ENCODE measurements at places on chromosomes 7 and 10.

- DNase-seq, result no peak
Measured at GRCh38 chr10:121608469-121609190, 10.4 kb upstream of the FGFR2 start.

GRCh38 chr7:155296006-155296787 is 1.5 kb upstream of the INSIG1 start:
- no peak for DNase-seq

GRCh38 chr7:22117222-22117621 is 171.5 kb upstream of the CDCA7L start:
- no peak for DNase-seq

DNA sequence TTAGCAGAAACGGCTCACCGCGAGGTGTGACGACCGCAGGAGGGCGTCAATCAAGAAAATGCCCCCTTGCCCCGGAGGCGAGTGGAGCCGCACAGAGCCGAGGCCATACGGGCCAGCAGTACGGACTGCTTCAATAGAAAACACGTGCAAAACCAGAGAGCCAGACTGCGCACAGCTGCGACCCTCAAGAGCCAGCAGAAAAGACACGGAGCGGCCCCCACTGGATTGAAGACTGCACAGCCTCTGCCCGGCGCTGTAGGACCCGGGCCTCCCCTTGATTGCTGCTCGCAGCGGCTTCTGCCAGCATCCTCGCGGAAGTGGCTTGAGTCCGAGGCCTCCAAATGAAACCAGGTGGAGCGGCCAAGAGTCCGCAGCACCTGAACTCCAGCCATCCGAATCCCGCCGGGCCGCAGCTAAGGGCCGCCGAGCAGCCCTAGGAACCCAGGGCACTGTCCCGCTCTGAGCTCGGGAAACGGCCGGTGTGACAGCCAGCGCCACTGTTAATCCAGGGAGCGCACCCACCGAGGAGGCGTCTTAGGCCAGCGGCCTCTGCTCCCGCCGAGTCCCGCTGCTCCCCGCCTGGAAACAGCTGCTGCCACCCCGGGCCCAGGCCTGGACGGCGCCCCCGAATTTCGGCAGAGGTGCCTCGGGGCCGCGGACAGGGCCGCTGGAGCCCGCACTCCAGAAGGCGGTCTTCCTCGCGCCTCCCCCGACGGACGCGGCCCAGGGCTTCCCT is 660 bp upstream of the HHEX start:
- DNase-seq, result no peak

DNA sequence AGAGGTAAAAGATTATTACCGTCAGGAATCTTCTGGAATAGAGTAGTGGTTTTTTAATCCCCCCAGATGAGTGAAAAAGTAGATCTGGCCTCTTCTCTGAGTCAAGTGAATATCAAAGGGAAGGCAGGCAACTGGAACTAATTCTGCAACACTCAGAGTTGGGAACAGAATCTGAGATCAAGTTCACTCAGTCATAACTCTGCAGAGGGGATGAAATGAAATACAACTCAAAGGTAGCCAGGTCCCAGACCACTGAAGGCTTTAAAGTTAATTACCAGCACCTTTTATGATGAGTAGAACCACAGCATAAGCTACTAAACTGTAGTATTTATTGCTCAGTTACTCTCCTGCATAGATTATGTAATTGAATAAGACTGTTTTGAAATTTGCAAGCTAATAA is 455.6 kb upstream of the AKR1E2 start:
- no peak for DNase-seq

DNA sequence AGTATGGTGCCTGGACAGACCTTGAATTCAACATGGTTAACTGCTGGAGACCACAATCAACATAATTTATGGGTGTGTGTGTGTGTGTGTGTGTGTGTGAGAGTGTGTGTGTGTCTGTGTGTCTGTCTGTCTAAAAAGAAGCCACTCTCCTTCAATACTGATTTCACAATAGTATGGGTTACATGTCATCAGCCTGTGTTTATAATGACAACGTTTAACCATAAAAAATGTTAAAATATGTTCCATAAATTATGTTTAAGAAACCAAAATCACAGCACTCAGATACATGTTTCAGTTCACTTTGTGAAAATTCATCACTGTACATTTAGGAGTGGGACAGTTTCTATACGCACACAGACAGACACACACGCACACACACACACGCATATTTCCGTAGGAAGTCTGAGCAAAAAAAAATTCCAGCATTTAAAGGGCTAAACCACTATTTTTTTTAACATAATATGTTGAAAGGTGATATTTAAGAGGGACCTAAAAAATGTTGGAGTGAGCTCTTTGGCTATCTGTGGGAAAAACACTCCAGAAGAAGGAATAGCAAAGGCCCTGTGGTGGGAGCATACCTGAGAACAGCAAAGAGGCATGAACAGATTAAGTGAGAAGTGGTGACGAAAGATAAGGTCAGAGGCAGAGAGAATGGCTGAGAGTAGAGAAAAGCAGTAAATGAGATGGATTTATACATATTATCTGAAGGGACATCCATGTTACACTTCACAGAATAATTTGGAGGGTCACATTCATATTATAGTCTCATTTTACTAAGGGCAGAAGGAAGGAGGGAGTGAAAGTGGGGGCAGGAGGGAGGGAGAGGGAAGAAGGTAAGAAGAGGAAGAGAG is 10.9 kb downstream of the PDZD8 start:
- no peak for DNase-seq

DNA sequence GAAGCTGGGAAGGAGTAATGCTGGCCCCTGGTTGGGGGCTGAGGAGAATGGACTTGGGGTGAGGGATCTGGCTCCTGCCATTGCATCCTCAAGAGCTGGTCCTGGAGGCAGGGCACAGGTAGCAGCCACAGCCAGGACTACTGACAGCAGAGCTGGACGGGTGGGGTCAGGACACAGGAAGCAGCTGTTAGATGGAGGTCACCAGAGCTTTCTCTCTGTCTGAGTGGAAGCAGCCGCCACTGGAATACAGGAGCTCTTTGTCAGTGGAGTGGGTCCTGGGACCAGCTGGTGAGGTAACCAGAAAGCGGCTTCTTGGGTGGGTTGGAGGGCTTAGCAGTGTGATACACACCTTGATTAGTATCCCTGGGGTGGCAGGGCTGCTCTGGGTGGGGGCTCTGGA is 58.1 kb upstream of the AQP1 start:
- no peak for DNase-seq

DNA sequence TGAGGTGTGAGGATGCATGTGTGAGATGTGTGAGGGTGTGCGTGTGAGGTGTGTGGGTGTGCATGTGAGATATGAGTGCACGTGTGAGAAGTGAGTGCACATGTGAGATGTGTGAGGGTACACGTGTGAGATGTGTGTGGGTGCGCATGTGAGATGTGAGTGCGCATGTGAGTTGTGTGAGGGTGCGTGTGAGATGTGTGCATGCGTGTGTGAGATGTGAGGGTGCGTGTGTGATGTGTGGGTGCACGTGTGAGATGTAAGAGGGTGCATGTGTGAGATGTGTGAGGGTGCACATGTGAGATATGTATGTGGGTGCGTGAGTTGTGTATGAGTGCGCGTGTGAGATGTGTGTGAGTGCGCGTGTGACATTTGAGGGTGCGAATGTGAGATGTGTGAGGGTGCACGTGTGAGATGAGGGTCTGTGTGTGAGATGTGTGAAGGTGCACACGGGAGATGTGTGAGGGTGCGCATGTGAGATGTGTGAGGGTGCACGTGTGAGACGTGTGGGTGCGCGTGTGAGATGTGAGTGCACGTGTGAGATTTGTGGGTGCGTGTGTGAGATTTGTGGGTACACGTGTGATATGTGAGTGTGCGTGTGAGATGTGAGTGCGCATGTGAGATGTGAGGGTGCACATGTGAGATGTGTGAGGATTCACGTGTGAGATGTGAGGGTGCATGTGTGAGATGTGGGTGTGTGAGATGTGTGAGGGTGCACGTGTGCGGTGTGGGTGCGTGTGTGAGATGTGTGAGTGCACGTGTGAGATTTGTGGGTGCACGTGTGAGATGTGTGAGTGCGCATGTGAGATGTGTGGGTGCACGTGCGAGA is 30.5 kb downstream of the PPIF start:
- no peak for DNase-seq

DNA sequence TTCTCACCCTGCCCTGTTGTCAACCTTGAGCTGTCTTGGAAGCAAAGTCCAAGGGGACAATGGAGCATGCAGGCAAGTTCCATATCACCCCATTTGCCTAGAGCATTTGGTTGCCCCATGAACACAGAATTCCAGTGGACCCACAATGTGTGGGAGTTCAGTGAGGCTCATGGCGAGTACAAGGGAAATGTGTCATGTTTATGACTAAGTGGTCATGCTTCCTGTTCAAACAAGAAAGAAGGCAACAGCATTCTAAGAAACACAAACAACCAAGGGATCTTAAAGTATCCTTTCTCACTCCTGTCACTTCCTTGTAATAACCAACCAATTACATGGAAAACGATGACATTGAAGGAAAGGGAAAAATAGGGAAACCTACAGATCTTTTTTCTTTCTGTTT is 513.0 kb downstream of the INHBA start:
- no peak for DNase-seq

GRCh38 chr7:132773527-132773956 is 197.3 kb upstream of the PLXNA4 start:
- no peak for DNase-seq

DNA sequence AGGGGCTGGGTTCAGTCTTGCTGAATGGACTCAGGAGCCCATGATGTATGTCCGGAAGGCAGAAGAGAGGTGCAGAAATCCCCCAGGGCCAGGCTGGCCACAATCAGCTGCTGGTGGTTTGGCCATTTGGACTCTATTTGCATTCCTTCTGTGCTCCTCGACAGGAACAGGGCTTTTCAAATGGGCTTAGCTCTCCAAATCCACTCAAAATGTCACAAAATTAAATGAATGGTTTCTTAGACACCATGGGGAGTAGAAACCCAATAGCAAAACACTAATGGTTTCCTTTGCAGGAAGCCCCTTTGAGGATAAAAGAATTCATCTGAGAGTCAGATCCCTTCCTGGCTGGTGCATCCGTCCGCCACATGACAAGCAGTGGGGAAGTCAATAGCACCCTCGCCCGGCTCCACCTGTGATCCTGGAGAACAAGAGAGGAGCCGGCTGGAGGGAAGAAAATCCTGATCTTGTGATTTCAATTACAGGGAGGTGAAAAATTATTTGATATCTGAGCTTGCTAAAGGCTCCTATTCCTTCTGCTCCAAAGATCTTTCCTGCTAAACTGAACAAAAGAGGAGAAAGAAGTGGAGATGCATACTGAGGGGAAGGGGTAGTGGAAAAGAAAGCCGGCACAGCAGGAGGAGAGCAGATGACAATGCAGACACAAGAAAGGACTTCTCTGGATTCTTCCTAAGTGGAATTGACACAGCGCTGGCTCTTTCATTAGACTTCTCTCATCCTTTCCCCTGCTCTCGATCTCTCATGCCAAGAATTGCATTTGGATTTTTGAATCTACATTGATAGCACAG is 190.7 kb downstream of the C7orf25 start:
- no peak for DNase-seq

- no peak for DNase-seq
Measured at GRCh38 chr7:1667566-1668395, 2.3 kb upstream of the ELFN1 start.

GRCh38 chr10:112314822-112315474 is 31.7 kb downstream of the TECTB start:
- DNase-seq, result peak; percentile 57

GRCh38 chr7:19869979-19870378 is 96.6 kb upstream of the TMEM196 start:
- DNase-seq, result no peak

DNA sequence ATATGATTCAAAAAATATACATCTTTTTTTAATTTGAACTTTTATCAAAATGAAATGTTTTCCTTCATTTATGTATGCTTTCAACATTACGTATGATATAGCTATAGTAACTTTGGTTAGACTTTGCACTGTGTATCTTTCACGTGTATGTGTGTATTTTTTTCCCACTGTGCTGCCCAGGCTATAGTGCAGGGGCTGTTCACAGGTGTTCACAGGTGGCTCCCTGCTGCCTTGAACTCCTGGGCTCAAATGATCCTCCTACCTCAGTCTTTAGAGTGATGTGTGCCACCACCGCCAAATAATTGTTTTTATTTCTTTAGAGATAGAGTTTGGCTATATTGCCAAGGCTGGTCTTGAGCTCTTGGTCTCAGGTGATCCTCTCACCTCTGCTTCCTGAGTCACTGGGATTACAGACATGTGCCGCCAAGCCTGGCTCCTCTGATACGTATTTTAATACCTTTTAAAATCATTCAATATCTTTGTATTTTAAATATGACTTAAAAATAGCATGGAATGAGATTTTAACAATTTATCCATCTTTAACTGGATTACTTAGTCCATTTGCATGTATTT is 29.0 kb downstream of the FANK1 start:
- no peak for DNase-seq

DNA sequence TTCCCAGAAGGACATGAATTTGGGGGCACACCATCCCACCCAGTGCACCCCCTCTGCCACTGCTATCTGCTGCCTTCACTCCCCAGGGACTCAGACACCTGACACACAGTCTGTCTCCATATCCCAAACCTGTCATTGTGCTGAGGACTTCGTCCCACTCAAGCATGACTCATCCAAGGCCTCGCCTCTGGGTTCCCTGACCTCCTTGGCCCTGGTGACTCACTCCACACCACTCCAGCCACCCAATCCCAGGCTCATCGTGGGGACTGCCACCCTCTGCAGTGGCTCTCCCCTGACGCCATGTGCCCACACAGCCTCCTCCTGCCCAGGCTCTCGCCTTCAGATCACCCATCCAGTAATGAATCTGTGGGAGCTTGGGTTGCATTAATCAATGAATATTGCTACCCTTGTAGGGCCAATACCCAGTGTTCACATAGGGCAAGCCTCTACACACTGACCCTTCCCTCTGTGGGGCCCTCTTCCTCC is 6.6 kb upstream of the INSIG1 start:
- no peak for DNase-seq

GRCh38 chr7:148486937-148487336 is 103.6 kb upstream of the C7orf33 start:
- DNase-seq, result no peak

DNA sequence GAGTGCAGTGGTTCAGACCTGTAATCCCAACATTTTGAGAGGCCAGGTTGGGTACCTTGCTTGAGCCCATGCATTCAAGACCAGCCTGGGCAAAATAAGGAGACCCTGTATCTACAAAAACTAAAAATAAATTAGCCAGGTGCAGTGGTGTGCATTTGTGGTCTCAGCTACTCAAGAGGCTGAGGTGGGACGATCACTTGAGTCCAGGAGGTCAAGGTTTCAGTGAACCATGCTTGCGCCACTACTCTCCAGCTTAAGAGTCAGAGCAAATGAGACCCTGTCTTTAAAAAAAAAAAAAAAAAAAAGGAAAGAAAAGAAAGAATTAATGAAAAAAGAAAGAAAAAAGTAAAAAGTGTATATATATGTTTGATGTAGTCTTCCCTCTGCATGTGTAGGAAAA is 24.7 kb downstream of the MICU1 start:
- DNase-seq, result no peak

DNA sequence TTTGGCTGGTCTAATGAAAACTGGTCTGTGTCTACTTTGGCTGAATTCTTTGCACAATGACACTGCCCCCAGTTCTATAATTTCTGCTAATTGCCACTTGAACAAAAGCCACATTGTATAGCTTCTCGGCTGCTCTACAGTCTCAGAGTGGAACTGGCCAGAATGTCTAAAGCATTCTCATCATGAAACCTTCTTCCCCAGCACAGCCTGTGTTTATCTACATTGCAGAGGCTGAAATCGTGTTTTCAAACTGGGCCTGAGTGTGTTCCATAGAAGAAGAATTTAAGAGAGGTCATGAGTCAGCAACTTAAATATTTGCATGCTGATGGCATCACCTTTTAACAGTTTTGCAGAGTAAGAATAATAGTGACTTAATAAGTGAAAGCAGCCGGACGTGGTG is 177.2 kb downstream of the BUB3 start:
- DNase-seq, result no peak

GRCh38 chr7:17026269-17026668 is 144.5 kb upstream of the AGR3 start:
- no peak for DNase-seq

GRCh38 chr7:68203251-68203650 is 1206.6 kb downstream of the TYW1 start:
- DNase-seq, result no peak

Data from stimulated activated CD8-positive, alpha-beta memory T cell treated with anti-CD3 and anti-CD28 coated beads, Interleukin-4, amount 100 ng/mL, for 4 hours (primary cell).